Left ventricle myocardium inferior (tissue), 1 donor: ENCODE measurements at places on chromosomes 16 and 17. TPM values are rescaled to one million over a fixed set of nuclear protein-coding genes. Genes with fewer than 3 reads are reported as not detected.

DNA sequence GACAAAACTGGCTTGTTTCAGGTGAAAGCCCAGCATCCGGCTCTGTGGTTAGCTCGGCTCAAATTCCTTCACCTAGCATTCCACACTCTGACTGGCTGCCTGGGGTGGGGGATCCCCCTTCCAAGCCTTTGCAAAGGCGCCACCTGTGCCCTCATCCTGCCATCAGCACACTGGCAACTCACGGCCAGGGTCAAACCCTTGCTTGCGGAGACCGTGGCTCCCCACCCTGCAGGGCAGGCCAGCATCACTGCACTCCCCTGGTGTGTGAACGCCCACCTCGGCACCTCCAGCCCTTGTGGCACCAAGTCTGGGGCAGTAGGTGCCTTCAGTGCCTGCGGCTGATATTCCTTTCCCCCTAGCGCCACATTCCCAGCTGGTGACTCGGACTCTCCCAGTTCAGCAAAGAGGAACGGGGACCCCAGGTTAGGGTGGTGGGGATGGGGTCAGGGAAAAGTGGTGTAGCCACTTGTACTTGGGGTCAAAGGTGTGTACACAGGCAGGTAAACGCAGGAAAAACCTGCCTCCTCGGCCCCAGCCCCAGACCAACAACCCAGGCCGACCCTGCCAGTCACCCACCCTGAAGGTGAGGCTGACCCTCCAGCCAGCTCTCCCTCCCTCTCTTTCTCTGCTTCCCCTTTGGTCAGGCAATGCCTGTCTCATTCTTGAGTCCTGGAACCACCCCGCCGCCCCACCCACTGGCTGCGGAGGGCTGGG lies 1.1 kb downstream of the FLII start:
- DNase-seq: peak; percentile 72

GRCh38 chr16:2838928-2839327 lies 8.8 kb downstream of the ZG16B start:
- peak; percentile 48 for DNase-seq

IGFBP4 gene
- 130 TPM for total RNA-seq

DNA sequence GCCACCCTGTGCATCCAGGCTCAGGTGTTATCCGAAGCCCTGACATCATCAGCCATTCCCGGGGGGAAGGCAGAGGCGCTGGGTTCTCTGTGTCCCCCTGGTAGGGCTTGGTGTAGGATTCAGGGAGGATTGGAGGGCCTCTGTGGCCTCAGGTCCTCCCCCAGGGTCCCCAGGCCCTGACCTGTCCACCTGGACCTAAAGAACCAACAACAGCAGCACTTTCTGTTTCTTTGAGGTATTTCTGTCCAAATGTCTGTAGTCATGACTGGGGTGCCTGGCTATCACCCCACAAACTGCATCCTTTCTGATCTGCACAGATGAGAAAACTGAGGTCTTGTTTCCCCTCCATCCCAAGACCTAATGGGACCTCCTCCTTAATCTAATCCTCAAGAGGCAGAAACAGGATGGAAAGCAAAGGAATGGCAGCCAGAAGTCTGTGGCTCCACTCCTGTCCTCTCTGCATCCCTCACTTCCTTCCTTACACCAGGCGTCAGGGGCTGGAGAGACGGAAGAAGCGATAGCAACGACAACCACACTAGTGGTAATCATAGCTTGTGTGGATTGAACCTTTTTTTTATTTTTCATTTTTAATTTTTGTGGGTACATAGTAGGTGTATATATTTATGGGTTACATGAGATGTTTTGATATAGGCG lies 11.8 kb downstream of the NLRC5 start:
- DNase-seq: no peak

ZG16 gene
- total RNA-seq: not detected

- DNase-seq: no peak
Observed at GRCh38 chr16:73033271-73033998, 14.5 kb downstream of the ZFHX3 start.

C17orf78 gene
- not detected for total RNA-seq
